ENCODE measurements at places on chromosomes 6 and 20. TPM values are rescaled to one million over a fixed set of nuclear protein-coding genes. Genes with fewer than 3 reads are reported as not detected.

DNA sequence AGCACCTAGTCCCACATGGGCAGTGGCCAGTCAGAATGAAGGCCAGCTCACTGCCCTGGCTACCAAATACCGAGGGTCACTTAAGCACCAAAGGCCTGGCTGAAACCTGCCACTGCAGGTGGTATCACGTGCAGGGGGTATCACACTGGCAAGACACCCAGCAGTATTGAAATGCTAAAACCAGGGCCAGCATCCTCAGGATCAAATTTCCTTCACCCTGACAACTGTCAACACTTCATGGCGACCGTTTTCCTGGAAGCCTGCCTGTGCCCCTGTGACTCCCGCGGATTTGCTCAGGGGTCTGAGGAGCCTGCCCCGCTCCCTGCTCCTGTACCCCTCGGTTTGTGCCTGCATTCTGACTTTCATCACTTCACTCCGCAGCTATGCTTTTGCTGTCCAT, 151.1 kb downstream of the TTLL2 start:
- peak; percentile 72 for DNase-seq

DNA sequence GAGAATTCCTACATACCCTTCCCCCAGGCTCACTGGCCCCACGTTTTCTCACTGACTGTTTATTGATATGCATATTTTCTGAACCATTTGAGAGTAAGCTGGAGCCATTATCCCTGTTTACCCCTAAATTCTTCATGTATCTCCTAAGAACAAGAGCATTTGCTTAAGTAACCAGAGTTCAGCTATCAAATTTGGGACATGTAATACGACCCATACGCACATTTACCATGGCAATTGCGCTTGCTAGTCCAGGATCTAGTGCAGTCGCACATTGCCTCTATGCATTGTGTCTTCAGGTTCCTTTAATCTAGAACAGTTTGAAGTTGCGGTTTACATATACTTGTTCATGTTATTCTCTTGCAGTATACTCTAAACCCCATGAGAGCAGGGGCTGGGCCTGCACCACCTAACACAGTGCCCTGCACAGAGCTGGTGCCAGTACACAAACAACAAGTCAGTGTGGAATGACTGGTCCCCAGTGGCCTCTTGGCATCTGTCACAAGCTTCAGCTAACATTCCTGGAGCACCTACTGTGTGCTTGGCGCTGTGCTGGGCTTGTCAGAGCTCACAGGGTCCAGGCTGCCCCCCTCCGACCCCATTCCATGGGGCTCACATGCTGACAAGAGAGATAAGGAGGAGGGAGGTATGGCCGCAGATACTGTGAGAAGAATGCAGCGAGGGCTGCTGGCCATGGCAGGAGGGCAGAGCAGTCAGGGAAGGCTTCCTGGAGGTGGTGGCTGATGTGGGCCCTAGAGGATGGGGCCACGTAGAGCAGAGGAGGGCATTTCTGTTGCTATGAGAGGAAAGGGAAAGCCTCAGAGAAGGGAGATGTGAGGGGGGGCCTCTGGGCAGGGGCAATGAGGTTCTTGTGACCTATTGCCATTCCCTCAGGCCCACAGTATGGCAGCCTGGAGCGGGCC, 28.1 kb downstream of the SPDEF start:
- no peak for DNase-seq

- DNase-seq = no peak
Measured at GRCh38 chr20:64160118-64160517, 4.1 kb upstream of the MYT1 start.

DNA sequence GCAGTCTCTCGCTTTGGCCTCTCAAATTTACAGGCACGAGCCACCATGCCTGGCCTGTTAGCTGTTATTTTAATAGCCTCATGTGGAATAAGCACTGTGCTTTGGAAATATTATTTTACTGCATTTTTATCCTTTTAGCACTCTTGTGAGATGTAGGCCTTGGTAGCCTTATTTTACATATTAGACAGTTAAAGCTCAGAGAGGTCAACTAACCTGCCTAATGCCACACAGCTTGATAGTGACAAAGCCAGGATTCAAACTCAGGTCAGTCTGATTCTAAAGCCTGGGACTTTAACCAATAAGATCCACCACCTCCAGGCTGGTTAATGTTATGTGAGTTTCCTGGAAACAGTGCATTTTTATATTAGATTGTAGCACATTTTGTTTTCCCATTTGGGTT, 9.5 kb downstream of the TNFAIP3 start:
- no peak for DNase-seq

- no peak for DNase-seq
Measured at GRCh38 chr6:45678285-45678607, 300.5 kb upstream of the SUPT3H start.

- no peak for DNase-seq
Measured at GRCh38 chr6:47357827-47358226, 48.1 kb upstream of the TNFRSF21 start.

DNA sequence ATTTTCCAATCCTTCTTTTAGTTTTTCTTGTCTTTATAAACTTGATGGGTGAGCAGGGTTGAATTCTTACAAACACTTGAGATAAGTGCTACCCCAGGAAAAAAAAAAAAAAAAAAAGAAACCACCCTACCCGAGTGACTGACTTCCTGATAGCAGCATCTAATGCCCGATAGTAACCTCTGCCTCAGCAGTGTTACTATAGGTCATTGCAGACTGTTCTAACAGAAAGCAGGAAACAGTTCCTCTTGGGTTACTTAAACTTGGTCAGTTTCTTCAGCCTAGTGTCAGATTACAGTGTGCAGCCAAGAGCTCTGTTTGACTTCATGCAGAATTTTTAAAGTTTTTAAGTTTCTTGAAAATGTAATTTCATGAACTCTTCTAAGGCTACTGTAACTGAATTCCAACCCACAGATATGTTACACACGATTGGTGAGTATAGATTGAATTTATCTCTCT, 2.1 kb downstream of the MYLIP start:
- DNase-seq = peak; percentile 80

DNA sequence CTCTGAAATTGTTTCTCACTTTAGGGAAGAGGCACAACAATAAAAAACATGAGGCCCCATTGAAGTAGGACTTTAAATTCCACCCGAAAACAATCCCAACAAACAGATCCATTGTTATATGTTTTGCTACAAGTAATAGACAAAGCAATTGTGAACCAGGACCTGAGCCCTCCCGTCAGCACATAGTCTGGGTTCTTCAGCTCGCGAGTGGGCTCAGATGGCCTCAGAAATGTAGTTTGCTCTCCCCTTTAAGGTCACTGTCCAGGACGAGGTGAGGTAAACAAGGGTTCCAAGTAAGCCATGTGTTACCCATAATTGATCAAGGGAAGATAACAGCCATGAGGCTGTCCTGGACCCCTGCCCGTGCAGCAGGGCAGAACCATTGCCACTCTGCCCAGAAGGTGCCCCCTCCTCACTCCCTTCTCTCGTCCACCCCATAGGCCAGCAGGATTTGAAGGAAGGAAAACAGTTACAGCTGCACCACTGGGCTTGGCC, 160.1 kb upstream of the QKI start:
- no peak for DNase-seq

DNA sequence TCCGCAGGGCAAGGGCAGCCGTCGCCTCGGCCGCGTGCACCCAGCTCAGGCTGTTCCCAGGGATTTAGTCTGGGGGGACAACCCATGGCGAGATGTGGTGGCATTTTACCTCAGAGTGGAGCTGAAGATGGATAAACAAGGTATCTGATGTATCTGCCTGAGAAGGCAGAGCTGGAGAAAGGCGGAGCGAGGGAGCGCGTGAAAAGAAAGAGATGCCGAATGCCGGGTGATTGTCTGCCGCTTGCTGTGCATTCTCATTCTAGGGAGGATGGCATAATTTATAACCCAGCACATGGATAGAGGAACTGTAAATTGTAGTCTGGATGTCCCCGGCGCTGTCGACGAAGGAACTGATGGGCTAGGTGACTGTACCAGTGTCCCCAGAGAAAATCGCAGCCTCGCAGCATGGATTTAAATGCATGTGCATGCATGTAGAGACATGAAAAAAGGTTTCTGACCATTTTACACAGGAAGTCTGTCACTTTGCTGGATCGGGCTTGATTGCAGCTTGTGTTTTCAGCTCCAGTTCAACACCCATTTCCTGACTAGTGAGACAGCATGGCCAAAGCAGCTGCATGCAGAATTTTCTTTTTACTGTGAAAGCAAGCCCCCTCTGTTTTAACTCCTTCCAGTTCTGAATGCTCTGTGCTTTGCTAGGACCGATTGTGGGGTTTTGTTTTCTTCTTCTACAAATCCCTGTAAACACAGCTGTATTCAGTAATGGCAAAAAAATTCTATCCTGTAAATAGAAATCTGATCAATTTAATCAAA, 149.7 kb downstream of the PRL start:
- DNase-seq = no peak

DNA sequence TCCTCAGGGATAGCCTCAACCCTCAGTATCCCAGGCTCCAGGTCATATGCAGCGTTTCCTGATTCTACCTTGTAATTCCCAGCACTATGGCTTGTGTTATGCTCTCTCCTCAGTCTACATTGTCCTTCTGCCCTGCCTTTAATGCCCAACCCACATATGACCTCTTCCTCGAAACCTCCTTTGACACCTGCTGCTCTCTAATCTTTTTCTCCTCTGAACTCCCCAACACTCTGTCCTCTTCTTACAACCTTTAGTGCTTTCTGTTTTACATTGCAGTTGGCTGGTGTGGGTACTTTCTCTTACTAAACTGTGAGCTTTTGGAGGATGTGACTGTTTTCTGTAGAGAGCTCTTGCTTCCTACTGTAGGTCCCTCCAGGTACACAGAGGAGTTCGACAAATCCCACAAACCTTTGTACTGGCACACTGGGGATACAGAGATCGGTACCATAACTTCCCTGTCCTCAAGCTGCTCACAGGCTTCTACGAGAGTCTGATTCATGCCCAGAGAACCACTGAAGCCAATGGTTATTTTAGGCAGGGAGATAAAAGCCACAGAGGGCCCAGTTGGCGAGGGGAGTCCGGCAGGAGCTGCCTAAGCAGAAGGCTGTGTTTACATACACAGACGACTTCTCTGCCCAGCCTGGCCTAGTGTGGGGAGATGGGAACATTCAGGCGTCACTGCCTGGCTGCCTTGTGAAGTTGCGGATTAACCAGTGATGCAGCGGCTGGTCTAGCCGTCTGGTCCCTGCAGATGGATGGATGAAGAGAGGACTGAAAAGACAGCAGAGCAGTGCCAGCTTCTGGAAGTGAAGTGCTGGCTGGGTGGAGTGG, 8.4 kb upstream of the EPB41L1 start:
- DNase-seq = no peak

DNA sequence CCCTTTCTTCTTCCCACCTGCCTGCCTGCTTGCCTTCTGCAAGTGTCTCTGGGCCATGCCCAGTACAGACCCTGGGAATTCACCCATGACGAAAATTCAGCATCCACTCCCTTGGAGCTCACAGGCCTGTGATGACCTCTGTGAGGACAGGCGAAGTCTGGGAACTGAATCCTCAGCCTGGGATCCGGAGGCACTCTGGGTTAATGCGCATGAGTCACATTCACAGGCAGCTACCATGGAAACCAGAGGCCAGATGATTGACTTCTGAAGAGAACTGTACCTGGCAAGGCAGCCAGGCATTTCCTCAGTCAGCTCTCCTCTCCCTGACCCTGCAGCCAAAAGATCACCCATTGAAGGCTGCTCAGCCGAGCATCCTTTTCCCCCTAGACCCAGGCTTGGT, 41.0 kb downstream of the SLC9A8 start:
- DNase-seq = peak; percentile 72

DNA sequence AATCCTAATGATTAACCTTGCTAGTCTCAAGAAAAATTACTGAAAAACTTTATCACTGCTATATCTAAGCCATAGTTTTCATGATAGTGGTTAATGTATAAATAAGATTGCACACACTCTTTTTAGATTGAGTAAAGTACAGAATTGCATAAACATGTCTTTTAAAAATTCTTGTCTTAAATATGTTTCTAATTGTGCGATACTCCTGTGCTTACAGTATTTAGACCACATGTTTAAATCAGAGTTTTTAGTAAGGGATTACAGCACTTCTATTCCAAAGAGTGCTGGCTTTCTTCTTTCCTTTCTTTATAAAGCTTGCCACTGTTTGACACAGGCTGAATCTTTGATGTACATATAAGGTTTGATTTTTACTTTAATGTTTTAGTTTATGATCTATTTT, 36.8 kb upstream of the RGS17 start:
- no peak for DNase-seq

GRCh38 chr6:152771061-152771687, 20.6 kb downstream of the VIP start:
- peak; percentile 13 for DNase-seq

Gene RGS17
- total RNA-seq = 12.1 TPM

Gene CNR1
- total RNA-seq = 2.6 TPM

Gene ERVFRD-1
- total RNA-seq = not detected

Gene ENTPD6
- 45.9 TPM for total RNA-seq

Gene ANKEF1
- total RNA-seq = 9.7 TPM

Gene MAS1L
- not detected for total RNA-seq

Gene CLDN20
- total RNA-seq = not detected

Measured in GM23338 (cell line).